Astrocyte of the spinal cord (primary cell): ENCODE measurements at places on chromosomes 2 and 18.
A peak's percentile ranks its signal among the peaks of the same experiment; 100 is the strongest.

DNA sequence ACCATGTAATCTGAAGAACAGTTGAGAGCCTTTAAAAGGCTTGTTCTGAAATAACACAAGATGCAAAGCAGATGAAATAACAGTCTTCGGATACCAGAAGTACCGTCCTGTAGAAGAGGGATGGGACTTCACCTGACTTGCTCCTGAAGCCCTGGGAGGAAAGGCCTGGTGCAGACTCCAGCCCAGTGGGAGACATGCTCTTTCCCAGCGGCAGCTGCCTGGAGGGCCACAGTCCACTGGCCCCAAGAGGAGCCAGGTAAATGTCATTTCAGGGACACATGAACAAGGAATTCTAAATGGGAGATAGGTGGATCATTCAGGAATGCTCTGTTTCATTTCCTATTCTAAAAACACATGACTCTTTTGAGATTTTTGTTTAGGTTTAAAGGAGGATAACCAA lies 22.6 kb upstream of the CHN1 start:
- DNase-seq = no peak

GRCh38 chr18:45802814-45803492 lies 22.5 kb upstream of the SIGLEC15 start:
- DNase-seq = peak; percentile 99

GRCh38 chr2:126494593-126494992 lies 161.4 kb upstream of the GYPC start:
- DNase-seq = no peak

- peak; percentile 87 for DNase-seq
These were observed 757 bp upstream of the MTCL1 start for GRCh38 chr18:8704361-8705237.

DNA sequence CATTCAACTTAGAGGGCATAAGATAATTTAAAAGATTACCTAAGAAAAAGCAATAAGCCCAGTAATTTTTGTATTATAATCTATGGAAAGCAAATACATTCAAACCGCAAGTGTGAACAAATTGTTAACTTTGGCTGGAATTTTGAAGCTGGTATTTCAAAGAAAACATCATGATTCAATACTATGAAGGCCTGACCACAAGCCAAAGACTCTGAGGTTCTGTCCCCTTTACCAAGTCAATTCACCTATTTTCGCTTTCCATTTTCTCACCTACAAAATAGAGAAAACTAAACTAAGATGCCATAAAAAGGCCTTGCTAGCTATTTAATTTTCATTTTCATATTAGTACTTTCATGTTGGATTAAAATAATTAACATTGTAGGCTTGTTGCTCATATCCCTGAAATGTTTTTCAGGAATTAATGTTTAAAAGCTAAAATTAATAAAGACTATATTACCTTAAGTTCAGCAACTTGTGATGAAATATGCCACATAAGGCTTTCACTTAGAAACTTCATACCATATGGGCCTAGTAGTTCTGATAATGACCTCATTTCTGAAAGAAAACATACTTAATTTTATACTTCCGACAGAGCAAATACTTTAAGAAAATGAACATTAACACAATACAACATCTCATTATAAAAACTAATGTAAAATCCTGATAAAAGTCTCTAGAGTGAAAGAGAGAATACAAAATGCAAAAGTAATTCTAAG lies 85.7 kb upstream of the FRZB start:
- peak; percentile 81 for DNase-seq

DNA sequence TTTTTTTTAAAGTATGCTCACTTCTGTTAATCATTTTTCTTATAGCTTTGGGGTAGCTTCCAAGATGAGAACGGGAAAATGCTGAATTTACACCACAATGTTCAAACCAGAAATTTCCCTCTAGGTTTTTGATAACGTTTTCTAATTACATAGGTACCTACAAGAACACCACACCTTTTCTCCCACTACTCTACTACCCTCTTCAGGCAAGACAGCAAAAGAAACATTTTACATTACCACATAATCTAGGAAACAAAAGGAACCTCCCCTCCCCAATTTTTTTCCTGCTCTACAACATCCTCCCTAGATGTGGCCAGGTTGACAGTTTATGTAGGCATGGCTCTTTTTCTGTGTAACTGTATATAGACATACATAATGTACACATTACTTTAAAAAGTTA lies 32.4 kb downstream of the NDUFAF7 start:
- DNase-seq = no peak

GRCh38 chr2:28036307-28036706 lies 145.8 kb downstream of the BABAM2 start:
- no peak for DNase-seq
